ENCODE measurements at places on chromosomes 7 and 10.

DNA sequence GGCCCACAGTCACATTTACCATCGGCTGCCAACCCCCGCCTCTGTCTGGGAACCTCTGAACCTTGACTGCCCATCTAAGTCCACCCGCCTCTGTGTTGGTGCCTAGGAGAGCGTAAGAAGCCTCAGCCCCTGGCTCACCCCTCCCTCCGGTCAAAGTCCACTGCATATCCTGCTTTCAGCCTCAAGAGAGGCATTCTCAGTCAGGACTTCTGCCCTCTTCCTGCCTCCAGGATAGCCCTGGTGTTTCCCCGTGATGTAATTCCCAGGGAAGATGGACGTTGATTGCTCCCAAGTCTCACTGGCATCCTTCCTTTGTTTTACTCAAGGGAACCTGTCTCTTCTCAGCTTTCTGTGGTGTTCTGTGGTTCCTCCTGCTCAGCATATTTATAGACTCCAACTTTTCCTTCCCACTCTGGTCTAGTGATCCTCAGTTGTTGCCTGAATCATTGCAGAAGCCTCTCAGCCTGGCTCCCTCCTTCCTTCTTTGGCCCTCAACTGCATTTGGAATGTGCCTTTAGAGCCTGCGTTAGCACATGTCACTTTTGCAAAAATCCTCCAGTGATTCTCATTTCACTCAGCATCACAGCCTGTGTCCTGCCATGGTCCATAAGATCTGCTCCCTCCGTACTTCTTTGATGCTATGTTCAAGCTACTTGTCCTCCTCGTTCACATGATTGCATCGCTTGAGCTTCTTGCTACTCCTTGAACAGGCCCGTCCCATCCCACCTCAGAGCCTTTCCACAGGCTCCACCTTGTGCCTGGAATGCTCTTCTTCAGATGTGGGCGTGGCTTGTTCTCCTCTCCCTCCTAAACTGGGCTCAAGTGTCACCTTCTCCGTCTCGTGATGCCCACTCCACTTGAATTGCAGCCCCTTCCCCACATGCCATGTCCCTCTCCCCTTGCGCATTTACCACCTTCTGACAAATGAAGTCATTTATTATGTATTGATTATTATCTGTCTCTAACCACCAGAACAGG lies 124.2 kb downstream of the PLPP4 start:
- DNase-seq = no peak

DNA sequence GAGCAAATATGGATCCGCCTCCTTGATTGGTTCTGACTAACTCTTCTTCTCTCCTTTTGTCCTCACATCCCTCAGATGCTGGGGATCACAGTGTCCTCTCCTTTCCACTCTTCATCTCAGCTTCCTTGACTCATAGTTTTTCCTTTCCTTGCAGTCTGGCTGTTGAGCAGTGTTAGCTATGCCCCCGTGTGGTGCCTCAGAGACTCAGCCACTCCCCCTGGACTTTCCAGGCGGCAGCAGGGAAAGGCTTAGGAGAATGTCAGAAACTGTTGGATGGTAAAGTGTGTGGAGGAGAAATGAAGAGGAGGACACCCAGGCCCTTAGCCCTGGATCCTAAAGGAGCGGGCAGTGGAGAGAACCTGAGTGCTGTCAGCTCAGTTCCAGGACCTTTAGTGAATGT lies 267.5 kb downstream of the CELF2 start:
- DNase-seq = peak; percentile 29

DNA sequence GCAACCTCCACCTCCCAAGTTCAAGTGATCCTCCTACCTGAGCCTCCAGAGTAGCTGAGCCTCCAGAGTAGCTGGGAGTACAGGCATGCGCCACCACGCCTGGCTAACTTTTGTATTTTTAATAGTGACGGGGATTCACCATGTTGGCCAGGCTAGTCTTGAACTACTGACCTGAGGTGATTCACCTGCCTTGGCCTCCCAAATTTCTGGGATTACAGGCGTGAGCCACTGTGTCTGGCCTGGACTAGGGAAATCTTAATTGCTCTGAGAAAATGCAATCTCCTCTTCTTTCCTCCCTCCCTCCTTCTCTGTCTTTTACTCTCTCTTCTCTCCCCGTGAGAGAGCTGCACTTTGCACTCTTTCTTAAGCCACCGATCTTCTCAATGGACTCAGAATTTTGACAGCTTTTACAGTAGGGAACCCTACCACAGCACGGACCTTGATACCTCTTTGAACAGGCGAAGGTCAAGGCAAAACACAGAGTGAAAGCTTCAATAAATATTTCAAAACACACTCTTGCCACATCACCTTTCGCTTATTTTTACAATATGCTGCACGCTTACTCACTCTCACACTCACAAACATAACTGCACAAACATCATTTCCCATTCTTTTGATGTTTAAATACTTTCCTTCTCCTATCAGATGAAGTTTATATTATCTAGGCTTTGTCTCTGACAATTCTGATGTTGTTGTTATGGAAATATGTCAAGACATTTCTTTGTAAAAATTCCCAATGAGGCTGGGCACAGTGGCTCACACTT lies 173.4 kb upstream of the NRP1 start:
- no peak for DNase-seq

- no peak for DNase-seq
These were observed 73.4 kb downstream of the MYOF start for GRCh38 chr10:93408783-93409182.

DNA sequence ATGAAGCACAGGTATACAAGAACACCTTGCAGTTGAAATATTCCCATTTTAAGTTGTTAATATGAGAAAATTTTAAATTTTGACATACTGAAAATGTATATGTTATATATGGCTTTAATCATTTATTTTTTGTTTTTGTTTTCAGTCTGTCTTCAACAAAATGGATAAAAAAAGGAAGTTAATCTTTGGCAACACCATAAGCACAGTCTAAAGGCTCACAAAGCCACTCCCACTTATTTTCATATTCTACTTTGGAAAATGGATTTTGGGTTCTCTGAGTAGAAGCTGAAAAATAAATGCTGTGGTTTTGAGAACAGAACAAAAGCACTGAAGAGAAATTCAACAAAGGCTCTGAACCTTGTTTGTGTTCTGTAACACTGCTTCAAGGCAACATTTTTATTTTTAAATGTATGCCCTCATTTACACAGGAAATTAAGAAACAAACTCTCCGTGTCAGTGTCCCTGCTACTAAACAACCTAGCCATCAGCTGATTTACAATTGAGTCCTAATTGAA lies 81.3 kb upstream of the LRRN3 start:
- no peak for DNase-seq

GRCh38 chr10:24209946-24210491 lies 1.1 kb downstream of the KIAA1217 start:
- no peak for DNase-seq

DNA sequence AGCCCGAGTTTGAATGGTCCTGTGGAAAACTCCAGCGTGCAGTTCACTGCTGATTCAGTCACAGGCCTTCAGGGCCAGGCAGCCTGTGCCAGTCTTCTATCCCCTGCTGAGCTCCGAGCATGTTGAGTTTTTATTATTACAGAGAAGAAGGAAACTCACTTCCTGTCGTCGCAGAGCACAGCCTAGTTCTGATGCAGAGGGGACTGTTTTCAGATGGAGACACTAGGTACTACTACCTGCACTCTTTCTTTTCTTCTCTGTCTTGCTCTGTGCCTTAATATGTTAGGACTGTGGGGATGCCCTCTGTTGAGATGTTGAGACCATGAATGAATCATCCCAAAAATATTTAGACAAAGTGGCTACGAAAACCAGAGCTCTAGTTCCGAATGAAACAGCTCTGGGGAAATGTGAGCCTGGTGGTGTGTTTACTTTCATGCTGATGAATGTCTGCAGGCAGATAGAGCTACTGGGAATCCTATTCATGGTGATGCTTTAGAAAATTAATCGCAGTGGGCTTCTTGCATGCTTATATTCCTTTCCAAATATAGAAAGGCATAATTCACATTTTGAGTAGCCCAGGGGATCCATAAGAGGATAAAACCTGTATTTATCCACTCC lies 29.6 kb downstream of the CASP7 start:
- no peak for DNase-seq

- DNase-seq = no peak
These were observed 149.8 kb downstream of the DOCK4 start for GRCh38 chr7:112056409-112056808.

DNA sequence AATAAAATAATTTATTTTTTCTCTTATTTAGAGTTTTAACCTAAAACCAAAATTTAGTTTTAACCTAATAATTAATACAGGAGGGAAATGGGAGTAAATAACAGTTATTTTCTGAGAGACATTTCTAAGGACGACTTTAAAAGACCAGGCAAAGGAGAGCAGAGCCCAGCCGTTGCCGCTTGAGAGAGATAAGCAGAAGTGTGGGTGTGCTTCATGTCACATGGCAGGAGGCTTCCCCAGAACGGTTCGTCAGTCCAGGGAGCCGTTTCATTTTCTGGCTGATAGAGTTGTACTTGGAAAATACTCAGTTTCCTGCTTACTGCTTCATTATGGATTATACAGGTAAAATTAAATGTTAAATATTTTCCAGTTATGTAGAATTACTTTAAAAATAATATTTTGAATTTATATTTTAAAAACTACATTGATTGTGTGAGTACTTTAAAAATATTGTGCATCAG lies 61.4 kb downstream of the ST7 start:
- peak; percentile 52 for DNase-seq

- no peak for DNase-seq
These were observed 59.6 kb downstream of the ZRANB1 start for GRCh38 chr10:125001313-125002046.

DNA sequence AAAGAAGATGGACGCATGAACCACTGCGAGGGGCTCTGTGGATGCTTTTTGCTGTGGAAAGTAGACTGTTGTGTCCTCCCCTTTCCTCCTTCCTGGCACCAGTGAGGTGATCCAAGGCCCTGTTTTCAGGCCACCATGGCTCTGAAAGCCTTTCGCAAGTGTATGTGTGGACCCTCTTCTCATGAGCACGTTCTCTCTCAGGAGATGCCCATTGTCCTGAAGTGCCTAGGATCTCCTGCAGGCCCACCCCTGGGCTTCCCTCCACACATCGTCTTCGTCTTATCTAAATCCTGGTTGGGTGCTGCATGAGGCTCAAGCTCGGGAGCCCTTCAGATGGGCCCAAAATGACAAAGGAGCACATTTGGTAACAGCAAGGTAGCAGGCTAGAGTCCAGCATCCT lies 188.2 kb downstream of the PTPN20 start:
- DNase-seq = peak; percentile 14

DNA sequence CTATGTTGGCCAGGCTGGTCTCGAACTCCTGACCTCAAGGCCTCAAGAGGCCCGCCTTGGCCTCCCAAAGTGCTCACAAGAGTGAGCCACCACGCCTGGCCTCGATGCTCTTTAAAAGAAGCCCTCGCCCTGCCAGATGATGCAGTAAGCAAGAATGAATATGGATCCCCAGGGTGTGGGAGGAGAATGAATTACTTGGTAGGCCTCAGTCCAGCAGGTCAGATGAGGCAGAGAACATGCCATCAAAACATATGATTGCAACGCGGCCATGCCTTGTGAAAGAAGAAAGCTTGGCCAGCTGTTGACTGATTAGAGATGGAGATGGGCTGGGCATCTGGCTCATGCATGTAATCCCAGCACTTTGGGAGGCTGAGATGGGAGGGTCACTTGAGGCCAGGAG lies 68.7 kb downstream of the CAMK1D start:
- no peak for DNase-seq

DNA sequence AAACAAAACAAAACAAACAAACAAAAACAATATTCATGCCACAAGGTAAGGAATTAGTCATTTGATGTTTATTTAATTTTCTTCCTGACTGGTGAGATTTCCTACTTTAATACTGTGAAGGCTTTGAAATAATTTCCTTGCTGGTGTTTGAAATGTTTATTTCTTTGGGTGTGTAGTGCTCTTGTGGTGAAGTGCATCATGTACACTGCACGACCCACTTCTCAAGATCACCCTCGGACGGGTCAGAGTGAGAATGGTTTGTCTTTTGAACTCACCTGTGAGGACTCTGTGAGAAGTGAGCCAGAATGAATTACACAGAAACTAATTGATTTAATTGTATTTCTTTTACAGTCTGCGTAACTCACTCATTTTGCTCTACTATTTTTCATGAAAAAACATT lies 1211.5 kb downstream of the SORCS1 start:
- DNase-seq = no peak

GRCh38 chr10:58291538-58292174 lies 22.7 kb downstream of the CISD1 start:
- peak; percentile 43 for DNase-seq

DNA sequence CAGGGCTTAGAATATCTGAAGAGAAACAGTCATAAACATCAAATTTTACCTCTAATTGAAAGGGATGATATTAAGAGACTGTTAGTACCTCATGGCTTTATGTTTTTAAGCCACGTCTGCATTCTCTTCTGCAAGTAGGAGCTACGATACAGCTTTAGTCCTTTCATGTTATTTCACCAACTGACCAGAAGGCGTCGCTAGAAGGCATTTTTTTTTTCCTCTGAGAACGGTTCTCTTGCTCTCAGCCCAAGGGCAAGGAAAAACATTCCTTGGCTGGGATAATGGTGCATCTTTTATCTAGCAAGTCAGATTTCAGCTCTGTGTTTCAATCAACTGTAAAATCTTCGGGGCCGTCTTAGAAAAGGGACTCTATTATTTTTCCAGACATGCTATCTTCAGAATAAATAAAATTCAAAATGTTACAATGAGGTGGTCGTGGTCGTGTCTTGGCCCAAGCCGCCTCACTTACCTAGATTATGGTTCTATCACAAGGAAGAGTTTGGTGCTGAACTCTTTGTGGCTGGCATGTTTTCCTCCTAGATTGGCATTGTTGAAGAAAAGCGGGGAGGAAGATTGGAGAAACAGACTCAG lies 41.6 kb upstream of the LYZL2 start:
- no peak for DNase-seq

DNA sequence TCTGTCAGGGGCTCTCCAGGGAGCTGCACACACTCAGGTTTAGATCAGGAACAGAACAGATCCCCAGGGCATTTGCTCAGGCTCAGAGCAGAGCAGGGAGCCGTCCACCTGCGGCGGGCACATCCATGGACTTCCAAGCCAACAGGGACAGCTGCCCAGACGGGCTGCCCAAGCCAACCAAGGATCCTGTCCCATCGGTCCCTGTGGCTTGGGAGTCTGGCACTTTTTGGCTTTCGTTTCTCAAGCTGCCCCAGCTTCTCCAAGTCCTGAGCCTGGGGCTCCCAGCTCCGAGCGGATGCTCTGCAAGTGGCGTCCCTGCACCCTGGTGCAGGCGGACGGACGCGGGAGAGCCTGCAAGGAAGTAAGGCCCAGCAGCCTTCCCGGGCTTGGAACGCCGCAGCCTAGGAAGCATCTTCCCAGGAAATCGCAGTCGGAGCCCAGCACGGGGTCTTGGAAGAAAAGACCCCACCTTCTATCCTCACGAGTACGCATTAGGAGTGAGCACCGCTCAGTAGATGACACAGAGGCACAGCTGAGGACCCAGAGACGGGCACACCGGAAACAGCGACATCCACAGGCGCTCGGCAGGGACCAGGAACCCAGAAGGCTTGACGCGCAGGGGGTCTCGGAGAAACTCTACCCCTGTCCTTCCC lies 6.0 kb downstream of the GPR146 start:
- DNase-seq = no peak

Measured in ureter (tissue), 1 donor.